ENCODE measurements at places on chromosomes 1 and 21.
A peak's percentile ranks its signal among the peaks of the same experiment; 100 is the strongest.

- DNase-seq = no peak
Observed at GRCh38 chr1:16186655-16187235, 25.7 kb downstream of the ARHGEF19 start.

DNA sequence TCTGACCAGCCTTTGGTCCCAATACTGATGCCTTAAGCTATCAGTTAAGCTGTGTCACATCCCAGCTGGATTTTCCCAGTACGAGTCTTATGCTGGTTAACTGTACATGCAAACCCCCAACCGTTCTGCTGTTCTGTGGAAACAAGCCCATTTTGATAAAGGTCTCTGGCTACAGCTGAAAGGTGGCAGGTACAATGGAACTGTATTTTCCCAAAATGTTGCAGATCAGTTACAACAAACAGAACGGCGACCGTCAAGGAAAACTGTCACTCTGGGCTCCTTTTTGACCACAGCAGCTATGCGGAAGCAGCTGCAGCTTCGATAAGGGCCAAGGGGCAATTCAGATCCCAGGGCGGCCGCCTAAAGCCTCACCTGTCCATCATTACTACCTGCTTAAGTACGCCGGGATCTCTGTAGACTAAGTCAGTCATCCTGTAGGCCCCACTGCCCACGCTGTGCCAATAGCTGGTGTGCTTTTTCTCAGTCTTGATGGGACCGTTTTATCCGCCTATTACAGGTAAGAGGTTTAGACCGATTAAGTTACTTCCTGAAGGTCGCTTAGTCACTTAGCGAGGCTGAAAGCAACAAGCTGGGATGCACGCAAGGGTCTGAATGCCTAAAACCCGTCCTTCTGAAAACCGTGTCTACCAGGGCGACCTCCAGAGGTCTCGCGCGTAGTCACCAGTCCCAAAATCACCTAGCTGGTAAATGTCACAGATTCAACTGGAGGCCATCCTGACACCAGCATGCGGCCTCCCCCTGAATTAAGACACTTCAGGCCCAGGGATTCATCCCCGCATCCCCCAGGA, 11.1 kb upstream of the RAB42 start:
- peak; percentile 71 for DNase-seq

DNA sequence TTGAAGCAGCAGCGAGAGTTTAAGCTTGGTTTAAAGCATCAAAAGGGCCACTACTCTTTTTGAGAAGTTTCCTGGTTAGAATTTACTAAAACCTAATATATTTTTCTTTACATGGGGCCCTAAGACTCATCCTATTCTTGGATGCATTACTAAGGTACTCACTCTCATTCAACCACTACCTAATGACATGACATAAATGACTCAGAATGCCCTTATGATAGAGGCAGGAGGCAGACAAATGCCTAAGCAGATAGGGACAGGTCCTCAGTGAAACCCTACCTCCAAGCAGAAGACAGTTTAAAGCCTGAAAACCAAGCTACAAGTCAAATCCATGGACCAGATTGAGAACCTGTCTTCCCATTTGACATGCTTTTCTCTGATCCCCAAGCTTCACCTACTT, 34.3 kb upstream of the SLC35A3 start:
- DNase-seq = no peak

- DNase-seq = no peak
Observed at GRCh38 chr1:22731924-22732720, 21.5 kb downstream of the EPHB2 start.

- no peak for DNase-seq
Observed at GRCh38 chr1:212013672-212014071, 21.7 kb downstream of the INTS7 start.

DNA sequence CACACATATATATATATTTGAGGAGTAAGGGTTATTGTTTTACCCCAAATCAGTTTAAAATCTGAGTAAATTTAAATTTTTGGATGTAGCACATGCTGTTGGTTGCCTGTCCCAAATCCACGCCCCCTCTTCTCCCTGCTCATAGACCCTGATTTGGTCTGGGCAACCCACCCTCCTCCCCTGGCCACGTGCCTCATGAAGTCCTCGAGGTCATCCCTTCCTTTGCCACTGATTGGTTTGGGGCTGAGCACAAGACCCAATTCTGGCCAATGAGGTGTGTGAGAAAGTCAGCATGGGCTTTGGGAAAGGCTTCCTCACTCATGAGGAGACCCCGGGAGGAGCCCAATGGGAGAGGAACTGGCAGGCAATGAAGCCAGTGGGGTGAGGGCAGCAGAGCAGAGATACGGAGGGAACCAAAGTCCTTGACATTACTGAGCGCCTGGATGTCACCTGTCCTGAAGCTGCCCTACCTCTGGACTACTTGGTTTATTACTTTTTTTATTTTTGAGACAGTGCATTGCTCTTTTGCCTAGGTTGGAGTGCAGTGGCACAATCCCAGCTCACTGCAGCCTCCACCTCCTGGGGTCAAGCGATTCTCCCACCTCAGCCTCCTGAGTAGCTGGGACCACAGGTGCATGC, 31.3 kb upstream of the GPR157 start:
- DNase-seq = no peak

GRCh38 chr1:149888999-149889289, 10.4 kb upstream of the BOLA1 start:
- no peak for DNase-seq

GRCh38 chr1:200891774-200892157, 2.9 kb upstream of the INAVA start:
- no peak for DNase-seq

GRCh38 chr1:11377954-11378353, 101.0 kb upstream of the DISP3 start:
- no peak for DNase-seq

- no peak for DNase-seq
Observed at GRCh38 chr1:205294934-205295333, 26.6 kb downstream of the NUAK2 start.

DNA sequence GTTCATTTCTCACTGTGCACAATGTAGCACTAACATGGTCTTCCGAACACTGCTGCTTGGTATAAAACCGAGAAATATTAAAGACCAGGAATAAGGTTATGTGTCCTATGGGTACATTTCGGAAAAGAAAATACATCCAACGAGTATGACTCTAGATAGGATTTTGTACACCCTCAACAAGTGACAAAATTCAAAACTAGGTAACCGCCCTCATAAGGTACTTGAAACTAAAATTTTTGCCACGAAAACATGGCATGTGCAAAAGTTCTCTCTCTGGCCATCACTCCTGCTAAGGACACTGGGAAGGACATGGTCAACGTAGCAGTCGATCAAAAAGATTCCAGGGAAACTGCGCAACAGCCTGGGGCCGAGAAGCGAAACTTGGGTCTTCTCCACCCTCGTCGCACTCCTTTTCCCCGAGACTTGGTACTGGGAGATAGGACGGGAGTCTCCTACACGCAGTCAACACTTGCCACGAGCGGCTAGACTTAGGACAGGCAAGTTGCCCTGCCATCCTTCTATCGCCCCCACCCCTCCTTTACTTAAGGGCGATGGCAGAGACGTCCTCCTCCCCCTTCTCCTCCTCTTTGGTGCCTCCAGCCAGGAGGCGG, 338 bp upstream of the TOR1AIP1 start:
- DNase-seq = no peak

GRCh38 chr1:147214842-147215539, 10.1 kb downstream of the FMO5 start:
- DNase-seq = no peak

- DNase-seq = no peak
Observed at GRCh38 chr1:11150326-11150725, 38.8 kb upstream of the ANGPTL7 start.

DNA sequence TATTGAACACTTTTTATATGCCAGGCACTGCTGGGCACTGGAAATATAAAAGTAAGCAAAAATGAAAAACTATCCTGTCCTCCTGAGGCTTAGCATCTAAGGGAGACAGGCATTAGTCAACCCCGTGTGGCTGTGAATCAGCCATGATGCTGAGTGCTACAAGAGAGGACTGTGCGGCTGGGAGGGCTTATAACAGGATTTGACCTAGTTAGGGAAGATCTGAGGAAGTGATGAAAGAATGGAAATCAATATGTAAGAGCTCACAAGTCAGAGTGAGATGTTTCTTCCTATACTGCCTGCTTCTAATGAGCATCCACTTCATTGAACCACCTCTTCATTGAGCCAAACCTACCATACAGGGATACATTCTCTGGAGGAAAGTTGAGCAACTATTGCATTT, 15.1 kb downstream of the TRIM45 start:
- no peak for DNase-seq

DNA sequence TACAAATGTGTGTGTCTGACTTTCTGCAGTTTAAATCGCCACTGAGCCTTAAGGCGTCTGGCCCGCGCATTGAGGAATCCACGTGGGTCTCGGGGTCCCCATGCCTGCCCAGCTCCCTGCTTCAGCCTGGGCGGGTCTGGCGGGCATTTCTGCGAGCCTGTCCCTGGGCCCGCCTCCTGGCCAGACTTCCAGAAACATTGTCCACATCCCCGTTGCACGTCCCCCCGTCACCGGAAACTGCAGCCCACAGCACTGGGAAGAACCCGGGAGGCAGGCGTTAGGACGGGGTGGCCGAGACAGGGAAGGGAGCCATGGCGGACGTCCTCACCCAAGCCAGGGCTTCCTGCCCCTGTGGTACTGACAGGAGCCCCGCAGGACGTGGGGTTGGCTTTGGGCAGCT, 113.1 kb upstream of the COL6A1 start:
- no peak for DNase-seq

- no peak for DNase-seq
Observed at GRCh38 chr1:197016751-197017150, 39.4 kb downstream of the CFHR5 start.

DNA sequence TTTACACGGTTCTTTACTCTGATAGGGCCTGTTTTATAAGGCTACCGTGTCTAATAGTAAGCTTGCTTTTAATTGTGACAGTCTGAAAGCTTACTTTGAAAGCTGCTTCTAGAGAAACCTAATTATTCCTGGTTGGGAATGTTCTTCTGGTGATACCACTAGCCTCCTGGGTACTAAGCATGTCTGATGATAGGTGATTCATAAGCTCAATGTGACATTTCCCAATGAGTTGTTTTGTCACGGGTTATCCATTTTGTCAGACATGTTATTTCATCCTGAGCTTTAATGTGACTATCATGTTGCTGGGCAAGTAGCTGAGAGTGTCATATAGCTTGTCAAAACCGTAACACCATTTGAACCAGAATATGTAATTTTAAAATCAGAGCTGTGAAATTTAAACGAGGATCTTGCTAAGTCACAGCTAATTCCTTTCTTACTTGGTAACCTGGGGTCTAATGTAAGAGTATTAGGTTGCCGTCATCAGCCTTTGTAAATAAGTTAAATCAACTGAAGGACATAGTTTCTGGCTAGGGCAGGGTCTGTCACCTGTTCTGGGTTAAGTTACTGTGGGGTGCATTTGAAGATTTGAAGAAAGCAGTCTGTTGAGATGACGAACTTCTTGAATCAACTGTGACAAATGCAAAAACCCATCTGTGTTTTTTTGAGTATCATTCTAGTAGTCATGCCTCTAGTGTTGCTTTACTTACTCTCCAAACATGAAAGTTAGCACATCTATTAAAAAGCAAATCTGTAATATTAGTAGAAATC, 529.2 kb downstream of the USP25 start:
- DNase-seq = no peak
